GM12864 (cell line): ENCODE measurements at places on chromosomes 6 and 20.

DNA sequence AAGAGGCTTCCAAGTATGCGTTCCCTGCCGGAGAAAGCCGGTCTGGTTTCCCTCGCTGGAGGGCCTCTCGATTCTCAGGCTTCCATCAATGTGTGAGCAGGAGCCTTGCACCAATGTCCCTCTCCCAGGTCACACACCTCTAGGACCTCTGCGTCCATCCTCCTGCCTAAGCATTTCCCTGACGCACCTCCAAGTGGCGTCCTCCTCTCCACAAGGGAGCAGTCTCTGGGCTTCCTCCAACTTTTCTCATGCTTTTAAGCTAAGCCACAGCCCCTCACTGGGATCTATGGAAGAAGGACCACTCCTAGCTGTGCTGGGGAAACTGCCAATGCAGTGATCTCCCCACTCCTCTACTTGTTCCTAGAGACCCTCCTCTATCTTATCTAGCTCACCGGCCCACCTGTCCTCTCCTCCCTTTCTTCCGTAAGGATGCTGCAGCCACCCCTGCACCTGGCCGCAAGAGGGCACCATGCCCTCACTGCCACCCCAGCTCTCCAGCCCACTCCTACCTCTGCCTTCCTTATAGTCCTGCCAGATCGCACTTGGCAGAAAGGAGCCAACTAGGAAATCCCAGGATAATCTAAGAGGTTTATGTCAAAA, 258.7 kb downstream of the LRFN2 start:
- DNase-seq = no peak

GRCh38 chr6:94673251-94673650, 904.1 kb upstream of the MANEA start:
- no peak for DNase-seq

DNA sequence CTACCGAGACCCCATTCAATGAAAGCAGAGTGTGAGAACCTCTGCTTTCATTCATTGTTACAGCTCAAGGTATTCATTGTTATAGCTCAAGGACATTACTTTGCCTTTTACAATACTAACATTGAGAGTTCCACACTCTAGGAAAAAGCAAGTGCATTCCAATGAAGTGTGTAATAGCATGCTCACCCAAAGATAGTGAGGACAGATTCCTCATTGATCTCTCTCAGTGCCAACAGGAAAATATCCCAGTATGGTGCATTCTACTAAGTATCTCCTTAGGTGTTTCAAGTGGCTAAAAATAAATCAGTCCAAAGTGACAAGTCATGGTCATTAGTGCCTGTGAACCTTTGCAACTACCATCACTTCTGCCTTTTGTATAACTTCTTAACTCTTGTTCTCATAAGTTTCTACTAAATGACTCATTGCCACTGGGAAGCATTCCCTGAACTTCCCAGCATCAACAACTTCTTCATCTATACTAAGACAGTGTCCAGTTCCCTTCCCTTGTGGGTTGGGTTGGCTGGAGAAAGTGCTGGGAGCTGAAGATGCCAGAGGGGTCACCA, 140.7 kb upstream of the STXBP5 start:
- DNase-seq = no peak

DNA sequence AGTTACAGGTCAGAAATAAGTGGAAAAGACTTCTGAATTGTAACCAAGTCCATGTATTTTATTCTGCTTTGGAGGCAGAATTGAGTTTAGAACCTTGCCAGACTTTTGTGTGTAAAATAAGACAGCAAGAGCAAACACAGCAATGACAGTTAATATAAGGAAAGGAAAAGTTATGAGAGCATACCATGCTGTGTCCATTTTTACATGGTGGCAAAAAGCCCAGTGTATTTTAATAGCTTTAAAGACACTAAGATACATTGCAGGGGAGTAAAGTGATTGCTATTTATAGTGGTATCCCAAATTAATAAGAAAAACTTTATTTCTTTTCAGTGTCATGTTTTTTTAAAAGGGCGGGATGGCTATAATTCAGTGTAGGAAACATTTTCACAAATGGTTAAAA, 45.2 kb downstream of the CDC5L start:
- DNase-seq = no peak

GRCh38 chr6:166330612-166331011, 11.7 kb downstream of the SFT2D1 start:
- DNase-seq = no peak

- no peak for DNase-seq
Measured at GRCh38 chr20:48262466-48262865, 477.2 kb upstream of the SULF2 start.

DNA sequence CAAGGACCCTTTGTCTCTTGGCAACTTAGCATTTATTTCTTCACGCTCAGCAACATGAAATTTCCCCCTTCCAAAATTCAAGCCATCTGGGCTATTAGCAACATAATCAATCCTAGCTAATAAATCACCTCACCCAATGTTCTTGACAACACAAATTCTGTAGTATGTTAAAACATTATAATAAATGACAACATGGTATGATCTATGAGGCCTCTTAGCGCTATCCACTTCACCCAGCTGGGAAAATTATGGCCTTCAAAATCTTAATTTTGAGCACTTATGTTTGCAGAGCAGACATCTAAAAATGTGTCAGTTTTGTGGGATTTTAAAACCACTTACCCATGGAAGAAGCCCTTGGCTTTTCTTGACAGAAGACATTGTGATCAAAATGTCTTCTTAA, 181.9 kb downstream of the HDGFL1 start:
- no peak for DNase-seq
